Amygdala (tissue), 56 donors: ENCODE measurements at places on chromosomes 16 and 17.

DNA sequence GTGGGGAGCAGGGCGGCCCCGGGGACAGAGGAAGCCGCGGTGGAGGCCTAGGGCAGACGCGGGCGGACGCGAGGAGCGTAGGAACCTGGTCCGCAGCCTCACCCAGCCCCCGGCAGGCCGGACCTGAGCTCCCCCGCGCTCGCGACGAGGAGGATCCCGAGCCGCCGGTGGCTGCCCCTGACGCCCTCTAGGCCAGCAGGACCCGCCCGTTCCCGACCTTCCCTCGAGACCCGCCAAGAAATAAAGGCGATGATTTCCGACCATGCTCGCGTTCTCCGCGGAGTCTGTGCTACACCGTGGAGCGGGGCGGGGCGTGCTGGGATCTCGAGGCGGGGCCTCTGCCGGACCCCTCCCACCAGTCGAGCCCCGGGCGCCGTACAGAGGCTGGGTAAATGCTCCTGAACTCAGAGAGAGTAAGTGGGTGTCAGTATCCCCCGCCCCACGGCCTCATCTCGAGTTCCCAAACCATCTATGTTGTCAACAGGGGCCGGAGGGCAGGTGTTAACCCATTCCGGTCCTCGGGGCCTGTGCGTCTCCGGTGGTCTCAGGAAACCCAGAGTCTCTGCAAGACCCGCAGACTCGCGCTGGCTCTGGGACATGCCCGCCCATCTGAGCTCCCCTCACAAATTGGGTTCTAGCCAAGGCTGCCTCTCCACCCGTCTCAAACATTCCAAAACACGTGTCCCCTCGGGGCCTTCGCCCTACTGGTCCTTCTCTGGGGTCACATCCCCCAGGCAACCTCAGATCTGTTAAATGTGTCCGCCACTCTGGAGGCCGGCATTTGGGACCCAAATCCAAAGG, 13.7 kb downstream of the SYCE1L start:
- no peak for DNase-seq

DNA sequence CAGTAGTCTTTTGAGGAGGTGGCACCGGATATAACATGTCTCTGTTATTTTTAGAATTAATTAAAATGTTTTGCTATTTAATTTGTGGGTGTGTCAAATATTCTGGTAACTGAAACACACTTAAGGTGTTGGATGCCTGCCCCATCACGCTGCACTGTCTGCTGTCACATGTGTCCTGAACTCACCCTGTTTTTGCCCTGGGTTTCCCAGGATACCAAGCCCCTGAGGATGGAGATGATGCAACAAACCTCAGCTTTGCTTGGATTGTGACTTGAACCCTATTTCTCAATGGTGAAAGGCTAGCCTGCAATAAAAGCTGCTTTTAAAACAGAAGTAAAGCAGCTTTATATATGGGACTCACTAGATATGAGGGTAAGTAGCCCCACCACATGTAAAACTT, 11.5 kb upstream of the DUSP14 start:
- DNase-seq = no peak

- no peak for DNase-seq
Measured at GRCh38 chr17:35766903-35767510, 6.3 kb downstream of the C17orf50 start.

GRCh38 chr16:75266738-75267630, 15.6 kb upstream of the BCAR1 start:
- no peak for DNase-seq
